ENCODE measurements at places on chromosomes 12 and 14.

- peak; percentile 67 for DNase-seq
These were observed 106.3 kb downstream of the SPTSSA start for GRCh38 chr14:34355584-34356263.

GRCh38 chr14:53452005-53452673 lies 299.0 kb upstream of the DDHD1 start:
- no peak for DNase-seq

- no peak for DNase-seq
These were observed 3.2 kb downstream of the PLXNC1 start for GRCh38 chr12:94151582-94151981.

DNA sequence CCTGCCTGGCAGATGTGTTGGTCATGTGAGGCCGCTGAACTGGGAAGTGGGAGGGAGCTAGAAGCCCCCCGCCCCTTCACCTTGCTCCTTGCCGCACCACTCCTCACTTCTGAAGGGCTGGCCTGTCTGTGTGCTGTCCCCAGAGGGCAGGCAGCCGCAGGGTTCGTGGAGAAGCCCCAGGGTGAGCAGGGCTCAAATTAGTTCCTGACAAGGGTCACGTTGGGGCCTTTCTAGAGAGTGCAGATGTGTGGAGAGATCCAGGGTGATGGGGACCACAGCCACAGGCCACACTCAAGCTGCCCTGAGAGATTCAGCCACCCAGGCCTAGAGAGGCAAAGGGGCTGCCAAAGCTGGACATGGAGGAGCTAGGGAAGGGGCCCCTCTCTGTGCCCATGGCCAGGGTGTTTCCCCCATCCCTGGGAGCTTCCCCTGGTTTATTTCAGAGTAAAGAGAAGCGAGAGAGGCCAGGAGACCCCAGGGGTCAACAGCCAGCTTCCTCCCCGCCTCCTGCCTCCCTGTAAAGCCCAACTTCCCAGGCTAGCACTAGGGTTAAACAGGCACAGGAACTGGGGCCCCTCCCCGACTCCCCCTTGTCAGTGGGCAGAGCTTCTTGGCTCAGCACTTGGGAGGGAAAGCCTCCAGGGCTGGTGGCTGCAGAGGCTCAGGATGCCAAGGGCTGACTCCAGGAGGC lies 16.2 kb downstream of the SLC25A29 start:
- no peak for DNase-seq

- peak; percentile 85 for DNase-seq
These were observed 4.6 kb downstream of the CCDC197 start for GRCh38 chr14:94001501-94002396.
